Cortex of kidney (tissue), 1 donor: ENCODE measurements at places on chromosomes 7 and 10.

DNA sequence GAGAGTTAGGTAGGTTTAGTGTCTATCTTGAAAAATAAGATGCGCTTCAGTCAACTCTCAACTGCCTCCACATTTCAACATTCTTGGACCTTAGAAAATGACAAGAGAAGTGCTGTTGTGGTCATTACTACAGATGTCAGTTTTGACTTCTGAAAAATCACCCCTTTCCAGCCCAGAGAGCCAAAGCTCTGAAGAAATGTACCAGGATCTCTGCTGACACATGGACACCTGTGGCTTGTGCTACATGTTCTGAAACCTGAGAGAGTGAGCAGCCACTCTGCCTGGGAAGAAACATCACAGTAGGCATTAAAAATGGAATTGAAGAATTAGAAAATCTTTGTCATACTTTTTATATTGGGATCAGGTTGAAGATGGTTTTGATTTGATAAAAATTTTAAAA, 35.9 kb upstream of the FEZF1 start:
- DNase-seq = no peak

- no peak for DNase-seq
These were observed 702.8 kb downstream of the PARD3 start for GRCh38 chr10:34112171-34112782.

GRCh38 chr10:122849900-122850605, 4.4 kb upstream of the CUZD1 start:
- no peak for DNase-seq

GRCh38 chr10:66924674-66925345, 1.0 kb upstream of the LRRTM3 start:
- no peak for DNase-seq
